Psoas muscle (tissue), 8 donors: ENCODE measurements at places on chromosomes 11 and 22. TPM values are rescaled to one million over a fixed set of nuclear protein-coding genes. Genes with fewer than 3 reads are reported as not detected.
A peak's percentile ranks its signal among the peaks of the same experiment; 100 is the strongest.

MMP7 gene
- not detected for polyA plus RNA-seq

DDI1 gene
- polyA plus RNA-seq = not detected

CNTF gene
- polyA plus RNA-seq = 1.3 TPM

EPS8L2 gene
- polyA plus RNA-seq = 0.63 TPM

- no peak for DNase-seq
Observed at GRCh38 chr11:56783448-56784041, 35.0 kb upstream of the OR9G4 start.

DNA sequence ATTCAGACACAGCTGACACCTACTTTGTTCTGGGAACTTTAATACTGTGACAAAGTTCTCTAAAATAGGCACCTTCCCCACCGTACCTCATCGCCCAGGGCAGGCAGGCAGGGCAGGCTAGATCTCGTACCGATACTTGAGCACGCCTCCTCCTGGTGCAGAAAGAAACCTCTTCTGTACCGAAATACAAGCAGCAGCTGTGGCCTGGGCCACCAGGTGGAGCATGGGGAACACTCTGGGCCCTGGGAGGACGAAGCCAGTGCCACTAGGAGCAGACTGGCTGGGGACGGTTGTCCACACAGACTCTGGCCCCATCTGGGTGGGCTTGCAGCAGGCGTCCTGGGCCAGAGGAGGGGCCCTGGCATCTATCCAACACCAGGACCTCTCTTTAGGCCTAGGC lies 12.8 kb downstream of the PMM1 start:
- peak; percentile 72 for DNase-seq

DNA sequence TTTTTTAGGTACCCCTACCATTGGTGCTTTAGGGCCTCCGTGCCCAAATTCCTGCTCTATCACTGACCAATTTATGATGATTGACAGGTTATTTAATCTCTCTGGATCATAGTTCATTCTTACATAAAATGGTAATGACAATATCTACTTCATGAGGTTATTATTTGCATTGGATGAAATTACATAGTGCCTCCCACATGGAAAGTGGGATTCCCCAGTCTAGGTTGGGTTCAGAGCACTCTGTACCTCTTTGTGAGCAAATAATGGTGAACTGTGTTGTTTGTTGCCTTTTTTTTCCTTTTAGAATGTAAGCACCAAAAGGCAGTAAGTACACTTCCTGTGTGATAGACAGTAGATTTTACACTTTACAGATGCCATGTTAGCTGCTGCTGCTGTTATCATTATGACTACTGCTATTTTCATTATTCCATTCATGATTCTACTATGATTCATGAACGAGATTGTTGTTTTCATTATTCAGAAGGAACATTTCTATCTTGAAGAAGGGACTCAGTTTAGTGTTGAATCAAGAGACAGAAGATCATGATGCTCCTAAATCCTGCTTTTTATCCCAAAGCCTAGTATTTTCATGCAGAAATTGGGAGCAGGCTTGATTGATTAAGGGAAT lies 100.8 kb downstream of the ALX4 start:
- DNase-seq = no peak

DNA sequence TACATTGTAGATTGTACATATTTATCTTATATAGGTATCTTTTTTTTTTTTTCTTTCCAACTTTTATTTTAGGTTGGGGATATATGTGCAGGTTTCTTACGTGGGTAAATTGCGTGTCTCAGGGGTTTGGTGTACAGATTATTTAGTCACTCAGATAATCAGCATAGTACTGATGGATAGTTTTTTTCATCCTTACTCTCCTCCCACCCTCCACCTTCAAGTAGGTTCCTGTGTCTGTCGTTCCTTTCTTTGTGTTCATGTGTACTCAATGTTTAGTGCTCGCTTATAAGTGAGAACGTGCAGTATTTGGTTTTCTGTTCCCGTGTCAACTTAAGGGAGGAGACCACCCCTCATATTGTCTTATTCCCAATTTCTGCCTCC lies 9.6 kb downstream of the C11orf96 start:
- no peak for DNase-seq

- no peak for DNase-seq
Observed at GRCh38 chr11:106156290-106156937, 79.0 kb downstream of the AASDHPPT start.

DNA sequence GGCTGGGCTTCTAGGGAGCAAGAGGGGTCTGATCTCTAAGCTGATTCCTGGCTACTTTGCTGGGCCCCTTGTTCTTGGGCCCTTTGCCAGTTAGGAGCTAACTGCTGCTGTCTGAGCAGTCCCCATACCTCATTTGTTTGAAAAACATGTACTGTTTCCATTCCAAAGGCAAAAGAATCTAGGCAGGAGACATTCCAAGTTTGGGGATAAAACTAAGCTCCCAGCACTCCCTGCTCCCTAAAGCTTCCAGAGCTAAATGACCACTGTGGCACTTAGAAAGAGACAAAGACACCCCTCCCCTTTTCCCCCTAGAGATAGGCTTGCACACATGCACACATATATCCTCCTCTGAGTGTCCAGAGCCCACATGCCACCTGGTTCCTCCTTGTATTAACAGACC lies 22.7 kb upstream of the RRM1 start:
- no peak for DNase-seq

- no peak for DNase-seq
Observed at GRCh38 chr11:17171343-17171742, 36.4 kb downstream of the PIK3C2A start.

GRCh38 chr11:94025690-94026394 lies 4.7 kb downstream of the HEPHL1 start:
- no peak for DNase-seq

GRCh38 chr11:36724742-36725385 lies 126.8 kb upstream of the RAG2 start:
- no peak for DNase-seq
